ENCODE measurements at places on chromosomes 7 and 10. TPM values are rescaled to one million over a fixed set of nuclear protein-coding genes. Genes with fewer than 3 reads are reported as not detected.

Gene CTAGE8
- total RNA-seq, result not detected

Gene MEPCE
- total RNA-seq, result 43.3 TPM

Gene LRGUK
- total RNA-seq, result 0.44 TPM

Gene SMO
- 16.5 TPM for total RNA-seq

Gene ARHGAP12
- total RNA-seq, result 23.5 TPM

Gene FFAR4
- total RNA-seq, result 0.31 TPM

Gene BEND7
- total RNA-seq, result 14.5 TPM

Gene TAS2R41
- total RNA-seq, result not detected

Gene CRPPA
- total RNA-seq, result 0.34 TPM

Gene RPEL1
- not detected for total RNA-seq

Gene ARL5B
- total RNA-seq, result 12.9 TPM

Gene NOLC1
- 200 TPM for total RNA-seq

Gene CLRN3
- not detected for total RNA-seq

Gene FGFBP3
- total RNA-seq, result 2.2 TPM

Gene TYW1
- total RNA-seq, result 17.5 TPM

Gene C10orf62
- not detected for total RNA-seq

Gene ENKUR
- total RNA-seq, result 0.43 TPM

Gene CNPY4
- total RNA-seq, result 11.8 TPM

Gene GPNMB
- total RNA-seq, result 3.2 TPM

Gene DPYSL4
- 16.6 TPM for total RNA-seq

Data from A549 treated with DMSO at 1 μM for 4 hours (cell line).